Activated effector memory CD4-positive, alpha-beta T cell treated with anti-CD3 and anti-CD28 coated beads, Interleukin-2, amount 50 U/mL, for 16 hours (primary cell): ENCODE measurements at places on chromosomes 6 and 20.

GRCh38 chr20:48066246-48066645 lies 281.0 kb upstream of the SULF2 start:
- no peak for DNase-seq

GRCh38 chr6:76516924-76517323 lies 444.5 kb upstream of the IMPG1 start:
- no peak for DNase-seq

DNA sequence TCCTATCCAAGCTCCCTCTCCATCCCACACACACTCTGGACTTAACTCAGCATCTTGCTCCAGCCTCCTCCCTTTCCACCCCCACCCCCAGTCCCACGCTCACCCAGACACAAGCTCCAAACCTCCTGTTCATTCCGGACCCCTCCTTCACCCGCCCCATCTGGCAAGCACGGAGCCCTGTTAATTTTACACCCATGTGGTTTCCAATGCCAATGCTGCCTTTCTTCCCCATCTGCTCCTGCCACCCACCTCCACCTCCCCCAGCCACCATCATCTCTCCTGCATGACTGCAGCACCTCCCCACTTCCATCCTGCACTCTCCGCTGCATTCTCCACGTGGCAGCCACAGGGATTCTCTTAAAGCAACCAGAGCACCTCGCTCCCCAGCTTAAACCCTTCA lies 9.9 kb upstream of the CDK5RAP1 start:
- DNase-seq, result no peak

DNA sequence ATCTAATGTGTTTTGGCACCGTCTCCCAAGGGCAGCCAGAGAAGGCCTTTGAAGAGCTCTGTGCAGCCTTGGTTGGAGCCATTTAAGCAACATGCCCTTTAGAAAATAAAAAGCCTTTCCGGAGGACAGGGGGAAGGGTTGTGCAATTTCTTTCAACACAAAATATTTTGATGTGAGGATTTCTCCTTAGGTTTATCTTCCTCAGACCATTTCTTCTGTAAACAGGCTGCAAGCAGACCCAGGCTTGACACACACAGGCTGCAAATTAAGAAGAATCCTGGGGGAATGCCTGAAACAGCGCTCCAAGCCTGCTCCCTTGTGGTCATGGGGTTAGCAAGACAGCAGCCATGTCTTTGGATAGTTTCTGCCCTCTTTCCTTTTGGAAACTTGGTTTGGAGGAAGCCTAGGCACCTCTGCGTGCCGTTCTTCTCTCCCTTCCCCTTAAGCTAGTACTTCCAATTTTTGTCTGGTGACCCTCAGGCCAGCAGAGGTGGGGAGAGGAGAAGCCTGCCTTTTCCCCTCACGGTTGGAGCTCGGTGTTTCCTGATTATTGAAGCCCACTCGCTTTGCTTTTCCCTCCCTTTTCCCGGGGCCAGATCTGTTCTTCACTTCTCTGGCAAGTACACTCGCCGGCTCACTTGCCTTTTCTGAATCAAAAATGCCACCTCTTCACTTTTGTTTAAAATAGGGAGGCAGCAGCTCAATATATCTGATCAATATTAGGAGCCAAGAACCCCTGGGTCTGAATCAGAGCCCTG lies 39.6 kb upstream of the NOX3 start:
- DNase-seq, result no peak

- peak; percentile 88 for DNase-seq
Measured at GRCh38 chr20:32333988-32334885, 23.9 kb upstream of the ASXL1 start.

DNA sequence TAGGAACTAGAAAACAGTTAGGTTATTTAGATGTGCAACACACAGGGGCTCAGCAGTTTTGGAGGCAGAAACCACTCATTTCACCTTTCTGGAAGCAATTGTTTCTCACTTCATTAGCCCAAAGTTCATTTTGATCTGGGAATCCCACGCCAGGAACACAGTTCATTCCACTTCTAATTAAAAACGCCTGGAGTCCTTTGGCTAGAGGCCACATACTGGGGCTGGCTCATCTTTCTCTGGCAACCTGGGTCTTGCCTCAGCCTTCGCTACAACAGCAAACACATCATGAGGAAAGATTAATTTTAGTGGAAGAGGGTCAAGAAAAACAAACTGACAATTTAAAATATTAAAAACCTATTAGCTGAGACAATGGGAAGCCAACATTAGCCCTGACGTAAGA lies 69.7 kb downstream of the RFPL4B start:
- DNase-seq, result no peak

DNA sequence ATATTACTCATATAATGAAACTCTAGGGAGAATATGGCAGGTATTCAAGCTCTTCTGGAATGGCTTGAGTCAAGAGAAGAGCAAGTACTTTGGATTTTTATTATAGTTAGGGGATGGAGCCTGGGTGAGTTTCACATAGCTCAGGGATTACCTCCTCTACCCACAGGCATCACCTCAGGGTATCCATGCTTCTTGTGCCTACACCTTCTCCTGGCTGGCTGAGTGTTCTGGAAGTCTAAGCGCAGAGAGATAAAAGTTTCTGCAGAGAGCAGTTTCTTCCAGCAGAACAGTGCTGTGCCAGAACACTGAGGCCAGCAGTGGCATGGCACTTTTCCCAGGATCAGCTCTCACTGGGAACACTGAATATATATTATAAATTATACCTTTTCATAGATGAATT lies 199.7 kb upstream of the KCNQ5 start:
- no peak for DNase-seq
